A549 treated with ZK216348 at 1 μM for 4 hours (cell line): ENCODE measurements at places on chromosomes 1 and 21. TPM values are rescaled to one million over a fixed set of nuclear protein-coding genes. Genes with fewer than 3 reads are reported as not detected.

Gene SPRR1B
- not detected in 5 replicates for total RNA-seq

Gene S100A7A
- not detected in 5 replicates for total RNA-seq

Gene FYB2
- total RNA-seq: not detected in 5 replicates

Gene UCHL5
- total RNA-seq: 34.8 to 52.3 TPM (median 43.5 TPM) in 5 replicates

Gene IFI44L
- total RNA-seq: 0.02 to 0.05 TPM in 2 of 5 replicates, not detected in the others

Gene SH2D1B
- total RNA-seq: 0.08 to 0.18 TPM (median 0.09 TPM) in 5 replicates

Gene HORMAD1
- total RNA-seq: 5.2 to 10.7 TPM (median 7.7 TPM) in 5 replicates

Gene GJA9
- not detected in 5 replicates for total RNA-seq

Gene SOD1
- total RNA-seq: 360 to 467 TPM (median 384 TPM) in 5 replicates

Gene COL18A1
- 91.7 to 180 TPM (median 149 TPM) in 5 replicates for total RNA-seq

Gene S1PR1
- 0.07 to 0.08 TPM in 2 of 5 replicates, not detected in the others for total RNA-seq

Gene TEX38
- total RNA-seq: not detected in 5 replicates

Gene GNAT2
- 0.15 to 0.16 TPM in 2 of 5 replicates, not detected in the others for total RNA-seq

Gene TFAP2E
- total RNA-seq: 0.40 to 0.93 TPM (median 0.65 TPM) in 5 replicates

Gene PLPPR4
- not detected in 5 replicates for total RNA-seq

Gene CACNA1E
- not detected in 5 replicates for total RNA-seq

Gene LCE1E
- total RNA-seq: not detected in 5 replicates

Gene NUP210L
- not detected in 5 replicates for total RNA-seq

Gene HENMT1
- 4.0 to 5.3 TPM (median 4.3 TPM) in 5 replicates for total RNA-seq

Gene MPZL1
- 79.4 to 133 TPM (median 117 TPM) in 5 replicates for total RNA-seq

Gene RAVER2
- total RNA-seq: 3.5 to 5.7 TPM (median 5.0 TPM) in 5 replicates

Gene ADGRL4
- not detected in 5 replicates for total RNA-seq

Gene AMY2A
- not detected in 5 replicates for total RNA-seq

Gene KRTAP23-1
- not detected in 5 replicates for total RNA-seq

Gene CNR2
- not detected in 5 replicates for total RNA-seq

Gene TNFRSF18
- total RNA-seq: 0.35 TPM in 1 of 5 replicates, not detected in the others

Gene ADPRS
- 18.7 to 30.3 TPM (median 29.0 TPM) in 5 replicates for total RNA-seq

Gene NCAM2
- not detected in 5 replicates for total RNA-seq

Gene PPFIA4
- 0.38 to 1.4 TPM (median 0.64 TPM) in 5 replicates for total RNA-seq

Gene MYBPHL
- total RNA-seq: not detected in 5 replicates

Gene HES2
- 2.2 to 5.3 TPM (median 4.2 TPM) in 5 replicates for total RNA-seq

Gene TMCO2
- not detected in 5 replicates for total RNA-seq

Gene KMO
- 0.46 to 2.0 TPM (median 1.5 TPM) in 5 replicates for total RNA-seq

Gene VWA1
- 5.3 to 18.2 TPM (median 15.0 TPM) in 5 replicates for total RNA-seq

Gene NPHS2
- not detected in 5 replicates for total RNA-seq

Gene HAO2
- total RNA-seq: not detected in 5 replicates

Gene CHODL
- total RNA-seq: not detected in 5 replicates

Gene VWA5B1
- not detected in 5 replicates for total RNA-seq

Gene AMIGO1
- total RNA-seq: 1.1 to 1.6 TPM (median 1.1 TPM) in 5 replicates

Gene IL22RA1
- total RNA-seq: 4.6 to 7.3 TPM (median 5.2 TPM) in 5 replicates

Gene S100B
- total RNA-seq: not detected in 5 replicates

Gene COL24A1
- 0.05 TPM in 2 of 5 replicates, not detected in the others for total RNA-seq

Gene RORC
- 0.06 to 0.13 TPM (median 0.08 TPM) in 3 of 5 replicates, not detected in the others for total RNA-seq

Gene SLC6A17
- total RNA-seq: 2.6 to 6.2 TPM (median 4.7 TPM) in 5 replicates

Gene SPATA21
- 0.05 TPM in 1 of 5 replicates, not detected in the others for total RNA-seq

Gene TTC3
- total RNA-seq: 28.6 to 39.8 TPM (median 30.9 TPM) in 5 replicates

Gene WNT9A
- total RNA-seq: 4.8 to 10.4 TPM (median 8.0 TPM) in 5 replicates

Gene NCMAP
- total RNA-seq: 0.06 to 0.18 TPM (median 0.13 TPM) in 4 of 5 replicates, not detected in the other
